ENCODE measurements at places on chromosomes 7 and 10.

DNA sequence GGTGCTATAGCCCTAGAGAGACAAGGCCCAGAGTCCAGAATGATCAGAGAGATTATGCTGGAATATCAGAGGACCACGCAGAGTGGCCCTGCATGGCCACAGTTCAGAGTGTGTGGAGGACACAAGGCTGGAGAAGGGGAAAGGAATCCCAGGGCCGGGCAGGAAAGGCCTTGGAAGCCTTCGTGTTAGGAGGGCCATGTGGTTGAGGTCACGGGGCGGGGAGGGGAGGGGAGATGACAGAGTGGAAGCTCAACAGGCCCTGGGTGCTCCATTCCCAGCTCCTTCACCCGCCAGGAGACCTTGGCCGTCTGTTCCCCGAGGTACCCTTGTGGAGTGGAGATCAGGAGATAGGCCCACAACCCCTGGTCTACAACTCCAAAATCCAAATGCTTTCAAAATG, 13.2 kb upstream of the EN2 start:
- DNase-seq: no peak

DNA sequence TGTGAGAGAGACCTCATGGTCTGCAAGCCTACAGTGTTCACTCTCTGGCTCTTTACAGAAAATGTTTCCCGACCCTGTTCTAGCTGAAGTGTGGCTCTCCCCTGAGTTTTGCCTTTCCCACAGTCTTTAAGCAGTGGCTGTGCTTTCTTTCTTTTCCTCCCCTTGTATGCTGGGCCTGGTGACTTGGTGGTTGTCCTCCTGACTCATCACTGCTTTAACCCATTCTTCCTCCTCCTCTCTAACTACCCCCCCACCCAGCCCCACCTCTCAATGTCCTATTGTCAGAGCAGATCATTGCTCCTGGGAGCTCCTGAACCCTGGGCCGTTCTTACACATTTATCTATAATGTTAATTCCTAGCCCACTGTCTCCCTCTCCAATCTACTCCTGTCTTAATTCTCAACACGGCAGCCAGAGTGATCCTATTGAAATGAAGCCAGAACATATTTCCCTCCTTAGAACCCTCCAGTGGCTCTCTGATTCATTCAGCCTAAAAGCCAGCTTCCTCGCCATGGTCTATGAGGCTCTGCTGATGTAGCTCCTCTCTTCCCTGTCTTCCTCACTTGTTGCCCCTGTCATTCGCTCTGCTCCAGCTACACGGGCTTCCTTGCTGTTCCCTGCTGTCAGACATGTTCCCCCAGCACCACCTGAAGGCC, 55.0 kb downstream of the DENND11 start:
- DNase-seq: no peak

DNA sequence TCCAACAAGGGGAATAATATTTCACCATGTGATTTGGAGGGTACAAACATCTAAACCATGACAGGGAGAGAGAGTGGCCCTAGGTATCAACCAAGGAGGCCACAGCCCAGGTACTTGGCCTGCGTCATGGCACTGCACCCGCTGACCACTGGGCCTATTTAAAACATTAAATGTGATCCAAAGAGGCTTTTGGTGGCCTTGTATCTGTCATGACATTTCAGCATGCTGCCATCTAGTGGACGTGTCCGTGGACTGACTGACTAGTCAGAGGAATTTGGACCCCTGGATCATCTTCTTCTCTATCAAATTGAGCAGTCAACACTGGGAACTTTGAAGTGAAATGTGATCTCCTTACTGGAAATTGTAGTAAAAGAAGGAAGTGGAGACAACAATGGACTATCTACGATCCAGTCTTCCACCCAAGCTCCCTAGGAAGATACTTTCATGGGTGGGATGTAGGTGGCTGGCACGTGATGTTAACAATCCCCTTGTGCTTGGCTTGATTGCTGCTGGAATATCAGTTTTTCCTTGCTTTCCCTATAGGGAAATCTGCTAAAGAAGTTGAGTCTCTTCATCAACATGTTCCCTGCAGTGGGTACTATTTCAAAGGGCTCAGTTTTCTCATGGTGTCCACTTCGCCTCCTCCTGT, 24.6 kb upstream of the ITGA8 start:
- peak; percentile 34 for DNase-seq

DNA sequence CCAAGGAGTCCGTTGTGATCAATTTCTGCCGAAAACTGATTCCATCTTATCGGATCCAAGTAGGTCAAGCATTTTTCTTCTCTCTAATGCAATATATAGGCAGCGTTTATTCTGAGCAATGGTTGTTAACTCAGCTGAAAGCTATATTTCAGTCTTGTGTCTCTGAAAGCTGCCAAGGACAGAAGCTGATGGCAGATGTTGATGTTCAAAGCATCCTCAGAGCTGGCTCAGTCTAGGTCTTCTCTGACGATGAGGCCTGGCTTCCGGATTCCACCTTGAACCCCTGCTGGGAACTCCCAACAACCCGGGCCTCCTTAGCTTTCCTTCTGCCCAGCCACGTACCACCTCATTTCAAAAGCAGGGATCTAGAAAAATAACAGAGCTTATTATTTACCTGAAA, 863.6 kb downstream of the NRG3 start:
- no peak for DNase-seq

- DNase-seq: peak; percentile 53
Measured at GRCh38 chr10:3325954-3326750, 153.6 kb upstream of the PITRM1 start.

GRCh38 chr10:30368065-30368718, 19.1 kb upstream of the MTPAP start:
- DNase-seq: no peak

- DNase-seq: no peak
Measured at GRCh38 chr7:158108646-158109293, 478.9 kb downstream of the PTPRN2 start.

- no peak for DNase-seq
Measured at GRCh38 chr10:8705415-8705814, 650.9 kb downstream of the GATA3 start.

GRCh38 chr7:5278766-5279165, 4.0 kb upstream of the SLC29A4 start:
- no peak for DNase-seq

DNA sequence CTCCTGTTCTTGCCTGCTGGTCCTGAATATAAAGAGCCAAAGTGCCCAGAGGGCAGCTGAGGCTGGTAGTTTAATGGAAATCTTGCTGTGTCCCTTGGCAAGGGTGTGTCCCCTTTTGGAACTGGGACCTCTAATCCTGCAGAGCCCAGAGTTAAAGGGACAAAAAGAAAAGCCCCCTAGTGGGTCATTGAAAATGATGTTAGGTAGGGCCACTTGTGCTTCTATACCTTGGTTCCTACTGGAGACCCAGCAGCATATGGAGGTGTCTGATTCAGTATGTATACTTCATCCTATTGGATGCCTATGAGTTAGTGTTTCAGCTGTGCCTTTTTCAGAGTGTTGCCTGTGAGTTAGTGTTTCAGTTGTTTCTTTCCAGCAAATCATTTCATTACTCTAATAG, 30.5 kb downstream of the TFAM start:
- DNase-seq: no peak

DNA sequence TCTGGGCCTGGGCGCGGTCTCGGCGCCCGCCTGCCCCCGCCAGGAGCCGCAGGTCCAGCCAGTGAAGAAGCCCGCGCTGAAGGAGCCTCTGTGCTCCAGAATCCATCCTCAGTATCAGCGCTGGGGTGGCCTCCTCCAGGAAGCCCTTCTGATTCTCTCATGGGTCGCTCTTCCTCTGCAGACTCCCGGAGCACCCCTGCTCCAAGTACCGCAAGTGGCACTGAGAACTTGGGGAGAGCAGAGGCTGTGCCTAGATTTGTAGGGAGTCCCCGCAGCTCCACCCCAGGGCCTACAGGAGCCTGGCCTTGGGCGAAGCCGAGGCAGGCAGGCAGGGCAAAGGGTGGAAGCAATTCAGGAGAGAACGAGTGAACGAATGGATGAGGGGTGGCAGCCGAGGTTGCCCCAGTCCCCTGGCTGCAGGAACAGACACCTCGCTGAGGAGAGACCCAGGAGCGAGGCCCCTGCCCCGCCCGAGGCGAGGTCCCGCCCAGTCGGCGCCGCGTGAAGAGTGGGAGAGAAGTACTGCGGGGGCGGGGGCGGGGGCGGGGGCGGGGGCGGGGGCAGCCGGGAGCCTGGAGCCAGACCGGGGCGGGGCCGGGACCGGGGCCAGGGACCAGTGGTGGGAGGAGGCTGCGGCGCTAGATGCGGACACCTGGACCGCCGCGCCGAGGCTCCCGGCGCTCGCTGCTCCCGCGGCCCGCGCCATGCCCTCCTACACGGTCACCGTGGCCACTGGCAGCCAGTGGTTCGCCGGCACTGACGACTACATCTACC, at the start of gene ALOX5:
Gene ALOX5, plus strand, starts transcription at position 641 of the 774 bp plus-strand sequence. Its CDS starts 64 bp downstream, at position 705.
- peak; percentile 35 for DNase-seq

- no peak for DNase-seq
Measured at GRCh38 chr10:81961451-81962184, 86.6 kb downstream of the NRG3 start.

DNA sequence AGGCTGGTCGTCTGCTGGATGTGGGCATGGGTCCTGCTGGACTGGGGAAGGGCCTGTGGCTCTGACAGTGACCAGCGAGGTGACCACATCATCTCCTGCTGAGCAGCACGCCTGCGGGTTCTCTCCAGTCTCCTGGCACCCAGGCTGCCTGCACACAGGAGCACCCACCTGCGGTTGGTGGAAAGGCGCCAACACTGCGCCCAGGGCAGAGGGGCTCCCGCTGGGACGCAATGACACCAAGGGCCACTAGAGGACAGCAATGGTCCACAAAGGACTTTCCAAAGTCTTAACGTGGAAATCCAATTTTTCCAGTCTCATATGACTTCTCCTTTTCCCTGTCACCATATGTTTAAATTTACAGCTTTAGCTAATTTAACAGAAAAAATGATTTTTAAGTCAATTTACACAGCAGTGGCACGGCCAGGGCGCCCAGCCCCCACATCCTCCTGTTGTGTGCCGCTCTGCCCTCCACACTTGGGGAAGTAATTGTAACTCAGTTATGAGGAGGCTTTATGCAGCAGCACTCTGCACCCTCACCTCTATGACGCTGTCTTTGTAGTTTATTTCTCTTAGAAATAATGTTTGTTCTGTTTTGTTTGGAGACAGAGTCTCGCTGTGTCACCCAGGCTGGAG, 38.1 kb downstream of the CFAP46 start:
- DNase-seq: peak; percentile 43

- no peak for DNase-seq
Measured at GRCh38 chr7:124030964-124031363, 1.9 kb downstream of the TMEM229A start.

DNA sequence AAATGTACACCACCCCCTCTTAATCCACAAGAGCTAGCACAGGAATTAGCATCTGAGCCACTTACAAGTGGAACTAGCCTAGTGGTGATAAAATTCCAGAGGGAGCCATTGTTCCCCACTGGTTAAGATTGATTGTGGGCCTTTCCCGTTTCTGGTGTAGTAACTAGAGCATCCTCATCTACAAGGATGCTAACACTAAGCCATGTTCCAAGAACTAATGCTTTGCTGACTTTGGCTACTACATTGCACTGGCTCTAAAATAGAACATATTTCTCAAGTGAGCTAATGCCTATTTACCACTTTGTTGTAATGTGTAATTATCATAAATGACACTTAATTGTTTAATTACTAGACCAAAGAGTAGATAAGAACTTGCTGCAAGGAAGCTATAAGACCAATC, 143.7 kb downstream of the FZD1 start:
- DNase-seq: no peak

DNA sequence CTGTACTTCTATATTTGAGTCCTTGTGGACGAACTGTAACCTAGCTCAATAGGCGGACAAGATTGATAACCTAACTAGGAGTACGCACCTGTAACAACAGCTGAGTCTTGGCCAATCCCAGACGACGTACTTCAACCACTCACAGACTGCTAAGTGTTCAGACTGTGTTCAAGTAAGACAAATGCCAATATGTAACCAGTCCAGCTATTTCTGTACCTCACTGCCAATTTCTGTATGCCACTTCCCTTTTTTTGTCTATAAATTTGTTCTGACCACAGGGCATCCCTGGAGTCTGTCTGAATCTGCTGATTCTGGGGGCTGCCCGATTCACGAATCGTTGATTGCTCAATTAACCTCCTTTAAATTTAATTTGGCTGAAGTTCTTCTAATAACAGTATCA, 32.2 kb downstream of the HACD1 start:
- DNase-seq: peak; percentile 36

- no peak for DNase-seq
Measured at GRCh38 chr10:36612436-36612835, 513.0 kb upstream of the ANKRD30A start.

DNA sequence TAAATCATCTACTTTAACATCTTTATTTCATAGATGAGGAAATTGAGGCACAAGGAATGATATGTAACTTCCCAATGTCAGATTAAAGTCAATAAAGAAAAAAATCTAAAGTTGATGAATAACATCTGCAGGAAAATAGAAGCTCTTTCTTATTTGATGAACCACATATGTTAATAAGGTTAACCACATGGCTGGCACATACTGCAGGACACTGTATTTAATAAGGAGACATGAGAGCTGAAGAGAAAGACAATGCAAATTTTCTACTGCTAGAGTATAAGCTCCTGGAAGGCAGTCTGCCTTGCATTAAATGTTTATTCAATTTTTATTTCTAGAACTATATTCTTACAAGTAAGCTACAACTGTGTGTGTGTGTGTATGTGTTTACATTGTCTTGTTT, 4.4 kb downstream of the RAB11FIP2 start:
- no peak for DNase-seq

DNA sequence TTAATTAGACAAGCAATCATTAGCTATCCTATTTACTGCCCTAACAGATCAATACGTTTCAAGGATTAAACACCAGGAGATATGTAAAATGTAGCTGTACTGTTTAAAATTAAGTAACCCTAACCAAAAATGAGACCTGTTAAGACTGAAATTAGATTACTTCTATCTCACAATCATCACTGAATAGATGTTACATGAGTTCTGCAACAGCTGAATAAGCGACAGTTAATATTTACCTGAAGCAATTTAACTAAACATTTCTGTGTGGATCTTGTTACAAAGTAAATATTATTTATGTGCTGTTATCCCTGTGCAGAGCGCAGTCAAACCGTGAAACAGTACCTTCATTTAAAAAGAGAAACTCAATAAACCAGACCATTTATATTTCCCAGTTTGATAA, 122.5 kb downstream of the RELN start:
- no peak for DNase-seq

DNA sequence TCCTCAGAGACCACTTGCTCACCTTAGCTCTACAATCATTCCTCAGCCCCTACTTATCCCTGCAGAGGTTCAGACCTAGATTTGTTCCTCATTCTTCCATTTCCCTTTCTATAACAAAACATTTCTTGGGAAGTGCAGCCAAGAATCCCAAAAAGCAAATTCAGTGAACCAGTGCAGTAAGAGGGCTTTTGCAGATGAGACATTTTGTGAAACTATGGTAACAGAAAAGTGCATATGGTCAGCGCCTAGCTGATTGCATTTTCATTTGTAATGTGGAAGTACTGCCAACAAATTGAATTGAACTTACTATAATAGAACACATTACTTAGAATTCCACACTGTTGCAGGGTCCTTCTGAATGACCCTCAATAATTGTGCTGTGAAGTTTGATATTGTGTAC, 18.6 kb downstream of the AGMO start:
- no peak for DNase-seq

- no peak for DNase-seq
Measured at GRCh38 chr7:91692800-91693199, 187.7 kb downstream of the MTERF1 start.

- no peak for DNase-seq
Measured at GRCh38 chr7:33563651-33564050, 341.7 kb upstream of the BMPER start.

Data from inflammatory macrophage (primary cell).